Thoracic aorta (tissue), 2 donors: ENCODE measurements at places on chromosomes 4 and X.

DNA sequence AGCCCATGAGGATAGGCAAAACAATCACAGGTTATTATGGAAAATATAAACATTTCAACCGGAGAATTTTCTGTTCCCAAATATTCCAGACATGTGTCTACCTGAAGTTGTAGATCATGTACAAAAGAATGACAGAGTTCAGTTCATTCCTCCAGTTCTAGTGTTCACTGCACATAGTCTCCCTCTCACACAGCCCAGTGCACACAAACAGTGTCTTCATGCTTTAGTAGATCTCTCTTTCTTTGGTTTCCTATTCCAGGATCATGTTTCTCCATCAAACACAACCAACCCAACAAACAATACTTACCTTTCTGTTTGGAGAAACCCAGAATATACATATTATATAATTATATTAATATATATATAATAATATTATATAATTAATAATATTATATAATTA lies 671.9 kb downstream of the TRIML1 start:
- DNase-seq, result no peak

GRCh38 chr4:136687118-136687517 lies 845.2 kb downstream of the PCDH18 start:
- no peak for DNase-seq

GRCh38 chr4:146246381-146246780 lies 32.0 kb downstream of the REELD1 start:
- DNase-seq, result no peak

DNA sequence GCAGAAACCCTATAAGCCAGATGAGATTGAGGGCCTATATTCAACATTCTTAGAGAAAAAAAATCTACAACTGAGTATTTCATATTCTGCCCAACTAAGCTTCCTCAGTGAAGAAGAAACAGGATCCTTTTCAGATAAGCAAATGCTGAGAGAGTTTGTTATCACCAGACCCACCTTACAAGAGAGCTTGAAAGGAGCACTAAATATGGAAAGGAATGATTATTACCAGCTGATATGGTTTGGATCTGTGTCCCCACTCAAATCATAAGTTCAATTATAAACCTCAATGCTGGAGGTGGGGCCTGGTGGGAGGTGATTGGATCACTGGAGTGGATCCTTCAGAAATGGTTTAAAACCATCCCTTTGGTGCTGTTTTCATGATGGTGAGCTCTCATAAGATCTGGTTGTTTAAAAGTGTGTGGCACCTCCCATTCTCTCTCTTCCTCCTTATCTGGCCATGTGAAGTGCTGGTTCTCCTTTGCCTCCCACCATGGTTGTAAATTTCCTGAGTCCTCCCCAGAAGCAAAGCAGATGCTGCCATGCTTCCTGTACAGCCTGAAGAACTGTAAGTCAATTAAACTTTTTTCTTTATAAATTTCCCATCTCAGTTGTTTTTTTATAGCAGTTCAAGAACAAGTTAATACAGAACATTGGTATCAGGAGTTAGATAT lies 144.2 kb downstream of the MSN start:
- no peak for DNase-seq

- no peak for DNase-seq
Measured at GRCh38 chr4:40918330-40918729, 168.6 kb downstream of the NSUN7 start.

GRCh38 chr4:154604696-154605200 lies 7.7 kb downstream of the FGG start:
- no peak for DNase-seq

DNA sequence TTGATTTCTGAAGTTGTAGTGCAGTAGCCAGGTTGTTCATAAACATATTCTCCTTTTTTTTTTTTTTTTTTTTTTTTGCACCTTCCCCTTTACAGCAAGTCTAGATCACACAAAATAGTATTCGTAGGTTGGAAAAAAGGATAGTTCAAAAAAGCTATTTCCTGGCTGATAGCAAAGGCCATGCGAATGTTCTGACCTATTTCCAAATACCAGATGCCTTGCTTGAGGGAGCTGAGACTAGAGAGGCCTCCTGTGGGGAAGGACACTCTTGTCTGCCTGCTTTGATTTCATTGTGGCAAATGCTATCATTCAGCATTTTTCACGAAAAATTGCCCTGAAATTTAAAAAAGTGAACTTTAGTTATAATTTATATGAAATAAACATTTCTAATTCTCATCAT lies 111.4 kb downstream of the MAD2L1 start:
- DNase-seq, result no peak

DNA sequence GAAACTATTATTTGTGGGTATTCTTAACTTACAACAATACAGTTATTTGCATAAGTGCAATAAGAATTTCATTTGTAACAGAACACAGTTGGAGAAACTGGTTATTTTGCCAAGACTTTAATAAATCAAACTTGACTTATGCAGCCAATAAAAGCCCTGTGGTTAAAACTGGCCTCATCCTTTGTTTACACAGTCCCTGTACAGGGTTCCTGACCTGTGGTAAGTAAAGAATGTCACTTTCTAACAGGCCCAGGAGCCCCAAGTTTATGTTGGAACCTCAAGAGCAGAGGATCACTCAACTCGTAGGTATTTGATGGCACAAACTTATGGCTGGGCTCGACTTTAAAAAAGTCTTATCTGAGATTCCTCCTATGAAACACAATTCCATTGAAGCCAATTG lies 88.6 kb upstream of the PTCHD1 start:
- no peak for DNase-seq

- DNase-seq, result no peak
Measured at GRCh38 chr4:153522802-153523094, 56.6 kb downstream of the TMEM131L start.

DNA sequence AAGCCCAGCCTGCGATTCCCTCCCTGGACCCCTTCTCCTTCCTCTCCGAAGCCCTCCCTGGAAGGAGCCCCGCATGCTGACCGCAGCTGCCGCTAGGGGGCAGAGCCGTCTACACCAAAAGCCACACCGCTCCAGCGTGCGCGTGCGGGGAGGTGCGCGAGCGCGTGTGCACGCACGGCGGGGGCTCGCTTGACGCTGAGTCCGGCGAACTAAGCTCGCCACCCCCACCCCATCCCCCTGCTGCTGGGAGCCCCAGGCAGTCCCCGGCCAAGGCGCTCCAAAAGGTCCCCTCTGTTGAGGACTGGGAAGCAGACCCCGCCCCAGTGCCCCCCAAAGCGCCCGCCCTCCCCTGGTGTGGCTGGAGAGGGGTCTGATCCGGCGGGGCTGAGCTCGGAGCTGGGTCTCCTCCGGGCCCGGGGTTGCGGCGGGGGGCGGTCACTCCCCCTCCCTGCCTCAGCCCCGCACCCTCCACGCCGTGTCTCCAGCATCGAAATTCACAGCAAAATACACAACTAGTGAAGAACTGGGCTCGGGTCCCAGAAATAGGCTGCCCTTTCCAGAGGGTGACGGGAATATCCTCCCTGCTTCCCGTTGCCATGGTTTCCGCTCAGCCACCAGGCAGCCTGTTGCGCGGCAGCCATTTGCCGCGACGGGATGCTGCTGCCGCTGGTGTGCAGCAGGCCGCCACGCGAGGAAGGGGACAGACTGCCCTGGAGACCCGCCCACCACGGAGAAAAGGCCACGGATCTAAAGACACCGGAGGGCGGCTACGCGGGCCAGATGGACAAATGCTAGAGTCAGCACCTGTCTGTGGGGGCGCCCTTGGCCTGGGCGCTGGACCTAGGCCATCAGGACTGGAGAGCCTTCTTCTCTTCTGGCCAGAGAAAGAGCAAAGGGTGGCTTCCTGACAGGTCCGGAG lies 11.2 kb upstream of the CCNQ start:
- peak; percentile 9 for DNase-seq

- DNase-seq, result no peak
Measured at GRCh38 chrX:56744996-56745395, 16.0 kb downstream of the NBDY start.

- DNase-seq, result no peak
Measured at GRCh38 chr4:54096295-54096962, 3.5 kb upstream of the GSX2 start.

DNA sequence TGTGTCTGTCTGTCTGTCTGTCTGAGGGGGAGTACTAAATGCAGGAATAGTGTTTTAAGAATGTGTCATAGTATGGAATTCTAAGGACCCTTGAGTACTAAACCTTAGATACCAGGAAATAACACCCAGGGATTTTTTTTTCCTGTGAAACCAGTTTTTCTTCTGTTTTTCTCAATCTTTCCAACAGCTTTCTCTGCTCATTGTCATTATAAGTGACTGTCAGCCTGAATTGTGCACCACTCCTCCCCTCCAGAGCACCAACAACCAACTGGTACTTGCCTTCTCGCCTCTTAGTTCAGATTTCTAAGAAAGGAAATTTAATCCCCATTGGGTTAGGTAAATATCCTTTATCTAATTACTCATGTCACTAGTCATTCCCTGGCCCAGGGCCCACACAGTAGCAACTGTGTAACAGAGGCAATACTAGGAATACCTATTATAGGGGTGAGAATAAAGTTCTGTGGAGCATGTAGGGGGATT lies 320.6 kb downstream of the ADGRL3 start:
- DNase-seq, result no peak
